ENCODE measurements at places on chromosomes 13 and 19.

DNA sequence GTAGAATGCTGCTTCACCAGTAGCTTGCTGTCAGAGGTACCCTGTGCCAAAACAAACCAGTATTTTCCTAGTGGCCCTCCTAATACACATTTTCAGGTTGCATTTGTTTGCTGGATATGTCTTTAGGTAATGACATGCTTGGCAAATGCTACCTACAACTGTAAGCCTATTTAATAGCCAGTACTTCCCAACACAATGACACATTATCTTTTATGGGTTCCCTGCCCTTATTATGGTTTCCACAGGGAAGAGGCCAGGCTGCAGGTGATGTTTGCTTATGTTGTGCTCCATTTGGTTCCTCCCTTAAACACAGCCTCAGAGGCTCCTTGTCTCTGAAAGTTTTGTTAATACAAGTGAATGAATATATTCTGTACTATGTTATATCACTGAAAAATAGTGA is 24.7 kb downstream of the FRY start:
- no peak for DNase-seq

- DNase-seq, result no peak
Measured at GRCh38 chr13:18952225-18953016, 229.2 kb downstream of the TUBA3C start.

GRCh38 chr19:3450796-3451411 is 29.4 kb downstream of the SMIM24 start:
- DNase-seq, result no peak

GRCh38 chr19:43581467-43581866 is 5.9 kb downstream of the PINLYP start:
- DNase-seq, result no peak

GRCh38 chr13:98298599-98298998 is 121.5 kb upstream of the RNF113B start:
- DNase-seq, result no peak

All from activated T-helper 9 cell treated with anti-CD3 and anti-CD28 coated beads, Interleukin-2, amount 50 U/mL, for 16 hours (primary cell).